Activated naive CD8-positive, alpha-beta T cell treated with anti-CD3 and anti-CD28 coated beads for 36 hours (primary cell): ENCODE measurements at places on chromosomes 4 and X. TPM values are rescaled to one million over a fixed set of nuclear protein-coding genes. Genes with fewer than 3 reads are reported as not detected.
A peak's percentile ranks its signal among the peaks of the same experiment; 100 is the strongest.

Gene AFP
- total RNA-seq: not detected

Gene CXCL3
- total RNA-seq: not detected

Gene PLK4
- 47.5 TPM for total RNA-seq

Gene SUPT20HL1
- not detected for total RNA-seq

Gene SAT1
- 71.8 TPM for total RNA-seq

Gene MOSPD2
- total RNA-seq: 9.1 TPM

Gene IDUA
- total RNA-seq: 6.6 TPM

Gene HPGDS
- total RNA-seq: not detected

- peaks cover 14% of the 10 kb centered on the region for H3K36me3 ChIP-seq
- H3K4me1 ChIP-seq: peaks cover 4% of the 10 kb centered on the region
- no peak overlapping the region for H3K27ac ChIP-seq
- H3K4me3 ChIP-seq: no peak overlapping the region
- no peaks in the 10 kb centered on the region for H3K27me3 ChIP-seq
Observed at GRCh38 chr4:177339477-177340374, 30.1 kb downstream of the NEIL3 start.

DNA sequence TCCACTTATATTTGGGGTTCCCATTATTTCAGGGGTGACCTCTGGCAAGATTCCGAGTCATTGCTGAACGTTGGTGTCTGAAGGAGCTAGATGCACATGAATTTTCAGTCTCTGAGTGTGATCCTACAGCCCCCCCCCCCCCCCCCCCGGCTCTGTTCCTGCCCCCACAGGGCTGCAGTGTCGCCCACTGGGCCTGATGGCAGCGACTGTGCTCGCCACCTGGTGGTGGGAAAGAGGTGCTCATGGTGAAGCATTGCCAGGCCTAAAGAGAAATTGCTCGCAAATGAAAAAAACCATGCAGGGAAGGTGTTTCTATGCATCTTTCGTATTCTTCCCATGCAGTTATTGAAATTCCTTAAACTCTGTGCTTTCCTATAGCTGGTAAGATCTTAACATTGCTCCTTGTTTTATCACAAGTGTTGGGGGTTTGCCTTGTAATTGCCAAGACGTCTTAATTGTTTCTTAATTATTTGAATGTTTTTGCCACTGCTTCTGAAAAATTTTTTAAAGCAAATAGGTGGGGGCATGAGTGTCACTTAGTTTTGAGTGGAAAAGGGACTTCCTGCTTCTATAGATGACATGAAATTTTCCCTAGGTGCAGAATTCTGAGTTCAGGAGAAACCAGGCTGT, 63.2 kb downstream of the CLDN22 start:
- no peak overlapping the region for H3K27ac ChIP-seq
- peak; percentile 43 for DNase-seq
- H3K4me1 ChIP-seq: no peaks in the 10 kb centered on the region

GRCh38 chr4:102334624-102335023, 10.7 kb downstream of the SLC39A8 start:
- H3K27ac ChIP-seq: no peak overlapping the region
- peaks cover 37% of the 10 kb centered on the region for H3K36me3 ChIP-seq
- H3K4me3 ChIP-seq: no peak overlapping the region
- DNase-seq: no peak
- peaks cover 38% of the 10 kb centered on the region for H3K4me1 ChIP-seq
- H3K27me3 ChIP-seq: no peaks in the 10 kb centered on the region

GRCh38 chr4:40492691-40493090, 137.0 kb downstream of the RBM47 start:
- no peak overlapping the region for H3K4me3 ChIP-seq
- DNase-seq: no peak
- H3K27me3 ChIP-seq: no peaks in the 10 kb centered on the region
- H3K27ac ChIP-seq: no peak overlapping the region
- H3K4me1 ChIP-seq: no peaks in the 10 kb centered on the region

DNA sequence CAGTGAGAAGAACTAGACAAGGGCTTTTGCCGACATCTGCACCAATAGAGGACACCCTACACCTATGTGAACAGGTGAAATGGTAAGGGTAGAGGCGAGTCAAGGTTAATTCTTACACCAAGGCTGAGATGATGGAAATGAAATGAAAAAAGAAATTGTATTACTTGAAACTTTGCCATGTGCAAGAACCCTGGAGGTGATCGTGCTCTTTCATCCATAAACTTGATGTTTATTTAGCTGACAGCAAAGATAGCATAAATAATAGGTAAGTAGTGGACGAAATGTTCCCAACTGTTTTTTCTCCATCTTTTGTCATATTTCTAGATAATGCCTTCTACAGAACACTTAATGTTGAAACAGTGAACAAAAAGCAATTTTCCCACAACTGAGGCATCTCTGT, 162.5 kb downstream of the BANK1 start:
- no peak for DNase-seq
- no peak overlapping the region for H3K27ac ChIP-seq
- H3K27me3 ChIP-seq: peaks cover 4% of the 10 kb centered on the region
- H3K4me1 ChIP-seq: no peaks in the 10 kb centered on the region
- H3K4me3 ChIP-seq: no peak overlapping the region

- H3K27ac ChIP-seq: no peak overlapping the region
- no peaks in the 10 kb centered on the region for H3K36me3 ChIP-seq
- no peaks in the 10 kb centered on the region for H3K4me1 ChIP-seq
- no peak overlapping the region for H3K4me3 ChIP-seq
Observed at GRCh38 chr4:43330288-43330687, 437.8 kb downstream of the GRXCR1 start.

GRCh38 chr4:147786031-147786430, 54.1 kb downstream of the ARHGAP10 start:
- H3K36me3 ChIP-seq: no peaks in the 10 kb centered on the region
- H3K27me3 ChIP-seq: no peaks in the 10 kb centered on the region

DNA sequence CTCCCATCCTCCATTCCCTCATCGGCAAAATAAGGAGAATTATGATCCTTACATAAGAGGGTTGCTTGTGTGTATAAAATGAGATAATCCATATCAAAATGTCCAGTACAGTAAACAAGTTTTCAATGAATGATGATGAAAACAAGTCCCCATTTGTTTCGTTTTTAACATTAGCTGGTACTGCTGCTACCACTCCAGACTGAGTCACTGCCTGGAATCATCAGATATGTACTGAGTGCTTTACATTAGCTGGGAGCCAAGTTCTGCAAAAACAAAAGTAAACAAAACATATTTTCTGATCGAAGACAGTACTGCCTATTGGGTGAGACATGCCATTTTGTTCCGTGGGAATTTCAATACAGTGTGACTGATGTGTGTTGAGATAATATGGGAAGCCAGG, 123.2 kb upstream of the IGFBP7 start:
- H3K4me1 ChIP-seq: no peaks in the 10 kb centered on the region
- H3K4me3 ChIP-seq: no peak overlapping the region
- no peaks in the 10 kb centered on the region for H3K36me3 ChIP-seq
- H3K27me3 ChIP-seq: peaks cover 3% of the 10 kb centered on the region

DNA sequence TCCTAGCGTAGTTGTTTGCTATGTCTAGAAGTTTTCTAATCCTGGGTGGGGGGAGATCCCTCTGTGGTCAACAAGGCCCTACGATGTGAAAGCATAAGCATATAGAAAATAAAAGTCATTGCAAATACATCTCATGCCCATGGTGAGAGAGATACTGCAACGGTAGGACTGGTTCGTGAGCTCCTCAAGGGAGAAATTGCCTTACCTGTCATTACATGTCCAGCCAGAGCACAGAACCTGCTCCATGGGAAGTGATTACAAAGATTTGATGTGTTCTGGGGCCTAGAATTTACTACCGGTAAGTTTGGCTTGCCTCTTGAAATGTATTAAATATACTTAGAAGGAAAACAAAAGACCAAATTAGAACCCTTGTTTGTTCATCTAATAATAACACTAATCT, 60.9 kb upstream of the FAM47B start:
- no peaks in the 10 kb centered on the region for H3K36me3 ChIP-seq
- H3K4me3 ChIP-seq: no peak overlapping the region
- H3K4me1 ChIP-seq: no peaks in the 10 kb centered on the region
- no peak for DNase-seq

DNA sequence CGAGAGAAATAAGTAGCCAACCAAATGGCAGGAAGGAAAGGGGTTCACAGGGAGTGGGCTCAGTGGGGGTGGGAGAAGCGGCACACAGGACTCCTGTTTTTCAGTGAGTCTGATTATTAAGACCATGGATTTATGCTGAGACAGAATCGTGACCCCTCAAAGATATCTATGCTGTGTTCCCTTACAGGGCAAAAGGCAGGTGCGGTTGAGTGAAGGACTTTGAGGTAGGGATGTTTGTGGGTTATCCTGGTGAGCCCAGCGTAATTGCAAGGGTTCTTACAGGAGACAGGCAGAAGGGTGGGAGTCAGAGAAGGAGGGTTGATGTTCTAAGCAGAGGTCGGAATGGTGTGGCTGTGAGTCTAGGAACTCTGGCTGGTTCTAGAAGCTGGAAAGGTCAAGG, 73.0 kb downstream of the EVC start:
- DNase-seq: no peak
- peak overlapping the region; percentile 7 for H3K27ac ChIP-seq
- no peaks in the 10 kb centered on the region for H3K4me1 ChIP-seq
- no peaks in the 10 kb centered on the region for H3K36me3 ChIP-seq

GRCh38 chr4:83318666-83319065, 16.0 kb downstream of the HPSE start:
- H3K27ac ChIP-seq: no peak overlapping the region
- no peak for DNase-seq
- H3K36me3 ChIP-seq: peaks cover 21% of the 10 kb centered on the region
- no peaks in the 10 kb centered on the region for H3K27me3 ChIP-seq
- H3K4me3 ChIP-seq: no peak overlapping the region

GRCh38 chr4:150816491-150816890, 198.6 kb downstream of the LRBA start:
- H3K27me3 ChIP-seq: no peaks in the 10 kb centered on the region
- peaks cover 29% of the 10 kb centered on the region for H3K36me3 ChIP-seq
- peaks cover 6% of the 10 kb centered on the region for H3K4me1 ChIP-seq
- DNase-seq: no peak

DNA sequence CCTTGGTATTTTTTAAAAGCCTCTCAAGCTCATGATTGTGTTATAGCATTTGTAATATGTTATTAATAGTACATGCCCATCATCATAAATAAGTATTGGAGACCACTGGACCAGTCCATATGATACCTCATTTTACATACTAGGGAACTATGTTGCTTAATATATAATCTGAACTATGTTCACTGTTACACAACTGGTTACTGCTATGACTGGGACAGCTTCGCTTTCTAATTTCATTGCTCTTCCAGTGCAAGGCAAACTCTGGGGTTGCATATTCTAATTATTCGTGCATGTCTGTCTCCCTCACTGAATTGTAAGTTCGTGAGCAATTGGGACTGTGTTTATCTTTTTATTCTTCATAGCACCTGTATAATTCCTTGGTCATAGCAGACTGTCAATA, 330.5 kb downstream of the RAPGEF2 start:
- DNase-seq: no peak
- H3K4me1 ChIP-seq: peaks cover 11% of the 10 kb centered on the region
- H3K36me3 ChIP-seq: no peaks in the 10 kb centered on the region
- peaks cover 21% of the 10 kb centered on the region for H3K27me3 ChIP-seq

- H3K27me3 ChIP-seq: no peaks in the 10 kb centered on the region
- DNase-seq: no peak
- no peaks in the 10 kb centered on the region for H3K36me3 ChIP-seq
- no peak overlapping the region for H3K27ac ChIP-seq
- H3K4me1 ChIP-seq: no peaks in the 10 kb centered on the region
Observed at GRCh38 chrX:66931713-66932112, 292.8 kb upstream of the EDA2R start.

GRCh38 chrX:68238568-68238967, 194.7 kb downstream of the OPHN1 start:
- H3K36me3 ChIP-seq: no peaks in the 10 kb centered on the region
- no peak overlapping the region for H3K27ac ChIP-seq
- H3K4me3 ChIP-seq: no peak overlapping the region
- H3K4me1 ChIP-seq: no peaks in the 10 kb centered on the region
- no peak for DNase-seq
- no peaks in the 10 kb centered on the region for H3K27me3 ChIP-seq

GRCh38 chrX:43745938-43746721, 90.0 kb downstream of the MAOA start:
- H3K4me3 ChIP-seq: no peak overlapping the region
- H3K27ac ChIP-seq: no peak overlapping the region
- peaks cover 5% of the 10 kb centered on the region for H3K4me1 ChIP-seq
- no peak for DNase-seq
- H3K36me3 ChIP-seq: no peaks in the 10 kb centered on the region

GRCh38 chrX:20269848-20270561, 3.3 kb upstream of the RPS6KA3 start:
- DNase-seq: no peak
- peaks cover 3% of the 10 kb centered on the region for H3K36me3 ChIP-seq

- H3K4me3 ChIP-seq: no peak overlapping the region
- no peak for DNase-seq
- no peaks in the 10 kb centered on the region for H3K36me3 ChIP-seq
- H3K4me1 ChIP-seq: no peaks in the 10 kb centered on the region
Observed at GRCh38 chr4:947491-947971, 15.3 kb downstream of the TMEM175 start.

DNA sequence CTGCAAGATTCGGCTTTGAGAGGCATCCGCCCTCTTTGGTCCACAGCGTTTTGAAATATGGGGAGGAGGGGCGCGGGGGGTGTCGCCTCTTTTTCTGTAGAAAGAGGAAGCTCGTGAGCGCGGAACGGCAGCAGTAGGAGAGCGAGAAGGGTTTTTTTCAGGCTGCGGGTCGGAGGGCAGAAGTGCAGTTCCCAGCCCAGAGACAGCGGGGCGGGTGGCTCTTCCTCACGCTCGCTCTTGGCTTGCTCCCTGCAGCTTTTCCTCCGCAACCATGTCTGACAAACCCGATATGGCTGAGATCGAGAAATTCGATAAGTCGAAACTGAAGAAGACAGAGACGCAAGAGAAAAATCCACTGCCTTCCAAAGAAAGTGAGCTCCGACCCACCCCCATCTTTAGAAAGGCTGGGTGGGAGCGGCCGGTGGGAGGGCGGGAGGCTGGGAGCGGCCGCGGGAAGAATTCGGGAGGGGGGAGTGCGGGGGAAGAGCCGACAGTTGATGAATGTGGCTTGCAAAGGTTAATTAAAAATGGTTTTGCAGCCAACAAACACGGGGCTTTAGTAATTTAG, 1.2 kb downstream of the TMSB4X start:
- peaks cover 28% of the 10 kb centered on the region for H3K4me1 ChIP-seq
- peak overlapping the region; percentile 98 for H3K27ac ChIP-seq
- DNase-seq: peak; percentile 20

GRCh38 chrX:41556958-41557357, 109.8 kb downstream of the NYX start:
- no peak for DNase-seq
- peaks cover 31% of the 10 kb centered on the region for H3K4me1 ChIP-seq
- H3K36me3 ChIP-seq: peaks cover 4% of the 10 kb centered on the region
- no peak overlapping the region for H3K4me3 ChIP-seq

DNA sequence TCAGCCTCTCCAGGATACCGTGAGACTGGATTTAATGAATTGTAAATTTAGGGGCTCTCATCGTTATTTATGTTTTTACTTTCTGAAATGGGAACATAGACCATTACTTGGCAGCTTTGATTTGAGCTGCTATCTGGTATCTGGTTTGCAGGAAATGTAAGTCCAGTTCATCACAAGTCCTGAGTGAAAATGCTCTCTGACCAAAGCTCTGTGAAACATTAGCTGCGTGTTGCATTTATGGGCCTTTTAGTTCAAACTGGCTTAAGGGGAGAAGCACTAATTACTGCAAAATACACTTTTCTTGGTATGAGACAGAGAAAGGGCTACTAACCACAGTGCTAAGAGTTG, 420 bp downstream of the CC2D2A start:
- H3K4me1 ChIP-seq: peaks cover 11% of the 10 kb centered on the region
- peaks cover 4% of the 10 kb centered on the region for H3K27me3 ChIP-seq
- no peak overlapping the region for H3K4me3 ChIP-seq

- no peaks in the 10 kb centered on the region for H3K36me3 ChIP-seq
- H3K4me1 ChIP-seq: no peaks in the 10 kb centered on the region
- H3K27ac ChIP-seq: no peak overlapping the region
- H3K27me3 ChIP-seq: no peaks in the 10 kb centered on the region
- no peak for DNase-seq
Observed at GRCh38 chrX:138756234-138756633, 44.7 kb upstream of the FGF13 start.
